EL (cell line): ENCODE measurements at places on chromosomes 7 and 10.

DNA sequence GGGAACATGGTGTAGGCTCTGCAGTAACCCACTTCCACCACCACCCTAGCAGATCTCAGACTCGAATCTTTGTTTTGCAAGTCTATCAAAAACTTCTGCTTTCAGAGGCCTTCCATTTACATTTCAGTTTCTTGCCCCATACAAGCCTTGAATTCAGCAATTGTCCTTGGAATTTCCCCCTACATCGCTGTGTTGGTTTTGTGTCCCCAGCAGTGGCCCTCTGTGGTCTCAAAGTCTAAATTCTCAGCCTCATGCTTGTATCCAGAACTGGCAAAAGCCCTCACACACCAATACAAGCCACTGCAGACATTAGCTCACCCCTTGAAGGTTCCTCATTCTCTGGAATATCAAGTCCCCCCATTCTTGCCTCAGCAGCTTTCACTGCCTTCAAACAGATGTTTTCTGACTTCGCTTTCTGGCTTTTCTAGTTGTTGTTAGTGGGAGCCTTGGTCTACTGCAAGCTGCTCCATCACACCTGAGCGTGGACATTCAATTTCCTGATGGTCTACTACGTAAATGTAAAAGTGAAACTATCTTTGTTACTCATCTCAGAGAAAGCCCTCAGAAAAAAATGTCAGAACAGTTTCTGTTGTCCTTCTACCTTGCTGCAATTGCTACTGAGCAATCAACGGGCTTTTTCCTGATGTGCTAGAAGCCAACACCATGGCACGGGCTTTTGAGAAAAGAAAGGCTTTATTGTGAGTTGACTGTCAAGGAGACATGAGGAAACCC lies 1.8 kb upstream of the NUB1 start:
- no peak for DNase-seq

- peak; percentile 97 for DNase-seq
Observed at GRCh38 chr7:131235489-131236317, 92.0 kb upstream of the MKLN1 start.

GRCh38 chr7:12814107-12814506 lies 126.7 kb downstream of the ARL4A start:
- DNase-seq: no peak

- no peak for DNase-seq
Observed at GRCh38 chr7:157560710-157561522, 224.1 kb downstream of the DNAJB6 start.

- no peak for DNase-seq
Observed at GRCh38 chr10:11636697-11637303, 25.4 kb upstream of the USP6NL start.

DNA sequence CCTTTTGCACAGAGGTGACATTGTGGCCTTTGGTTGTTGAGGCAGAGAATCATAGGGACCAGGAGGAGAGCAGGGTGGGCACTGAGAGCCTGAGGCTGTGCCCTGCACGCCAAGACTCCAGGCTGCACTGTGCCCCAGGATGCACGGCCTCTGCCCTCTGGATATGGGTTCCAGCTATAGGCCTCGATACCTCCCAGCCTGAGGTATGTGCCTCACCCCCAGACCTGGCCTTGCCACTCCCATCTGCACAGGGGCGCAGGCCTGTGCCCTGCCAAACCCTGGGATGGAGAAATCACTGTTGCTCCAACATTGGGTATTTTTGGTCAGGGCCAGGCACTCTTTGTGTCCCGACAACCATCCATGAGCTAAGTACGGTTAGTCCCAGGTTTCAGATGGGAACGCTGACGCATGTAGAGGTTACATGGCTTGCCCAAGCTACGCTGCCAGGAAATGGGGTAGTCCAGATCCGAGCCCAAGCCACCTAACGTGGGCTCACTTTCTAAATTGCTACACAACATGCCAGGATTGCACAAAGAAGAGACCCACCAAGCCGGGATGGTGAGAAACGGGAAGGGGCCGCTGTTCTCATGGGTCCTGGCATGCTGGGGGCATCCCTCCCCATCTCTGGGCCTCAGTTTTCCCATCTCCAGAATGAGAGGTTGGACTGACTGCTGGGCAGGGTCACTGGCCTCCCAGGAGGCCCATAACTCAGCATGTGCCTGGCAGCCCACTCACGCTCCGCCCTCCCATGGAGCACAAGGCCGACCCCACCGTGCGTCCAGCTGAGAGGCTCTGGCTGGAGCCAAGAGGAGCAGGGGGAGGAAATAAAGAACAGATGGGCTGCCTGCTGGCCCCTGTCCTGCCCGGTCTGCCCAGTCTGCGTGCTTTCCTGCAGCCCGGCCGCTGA lies 44.2 kb downstream of the ZCCHC24 start:
- DNase-seq: no peak

GRCh38 chr7:104845557-104845956 lies 168.4 kb upstream of the KMT2E start:
- no peak for DNase-seq

GRCh38 chr7:3042861-3043489 lies 692 bp downstream of the CARD11 start:
- DNase-seq: no peak

DNA sequence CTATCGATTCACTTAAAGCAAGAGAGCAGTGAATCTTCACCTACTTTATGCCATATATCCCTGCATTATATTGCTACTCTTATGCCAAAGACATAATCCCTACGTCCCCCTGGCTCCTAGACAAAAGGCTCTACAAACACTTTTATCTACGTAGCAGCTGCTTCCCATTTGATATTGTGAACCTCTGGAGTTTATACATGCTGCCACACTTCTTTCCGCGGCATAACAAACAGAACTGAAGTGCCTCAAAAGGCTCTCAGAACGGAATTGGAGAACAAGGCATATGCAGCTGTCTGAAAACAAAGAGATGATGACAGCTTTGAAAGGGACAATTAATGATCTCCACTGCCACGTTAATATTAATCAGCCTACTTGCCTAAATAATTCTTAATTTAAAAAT lies 985.6 kb upstream of the LRRN3 start:
- no peak for DNase-seq

- no peak for DNase-seq
Observed at GRCh38 chr7:114468844-114469243, 54.2 kb downstream of the FOXP2 start.

DNA sequence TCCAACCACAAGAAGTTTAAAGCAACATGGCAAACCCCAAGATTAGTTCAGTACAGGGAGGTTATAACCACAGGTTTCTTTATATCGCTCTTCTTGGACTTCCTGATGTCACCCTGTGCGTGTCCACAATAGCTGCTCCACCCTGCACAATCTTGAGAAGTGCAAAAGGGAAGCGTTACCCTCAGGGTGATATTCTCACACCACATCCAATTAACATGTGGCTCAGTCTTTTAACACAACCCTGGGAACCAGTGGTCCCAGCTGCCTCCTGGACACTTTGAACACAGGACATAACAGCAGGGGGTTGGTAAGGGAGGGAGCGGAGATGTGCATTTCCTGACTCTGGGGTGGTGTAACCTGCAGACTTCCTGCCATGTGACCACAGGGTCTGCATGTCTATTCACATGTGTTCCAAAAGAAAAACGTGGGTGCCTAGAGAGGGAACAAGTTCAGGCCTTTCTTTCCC lies 64.6 kb downstream of the GSAP start:
- no peak for DNase-seq

- DNase-seq: no peak
Observed at GRCh38 chr10:230758-231157, 95.5 kb downstream of the ZMYND11 start.

DNA sequence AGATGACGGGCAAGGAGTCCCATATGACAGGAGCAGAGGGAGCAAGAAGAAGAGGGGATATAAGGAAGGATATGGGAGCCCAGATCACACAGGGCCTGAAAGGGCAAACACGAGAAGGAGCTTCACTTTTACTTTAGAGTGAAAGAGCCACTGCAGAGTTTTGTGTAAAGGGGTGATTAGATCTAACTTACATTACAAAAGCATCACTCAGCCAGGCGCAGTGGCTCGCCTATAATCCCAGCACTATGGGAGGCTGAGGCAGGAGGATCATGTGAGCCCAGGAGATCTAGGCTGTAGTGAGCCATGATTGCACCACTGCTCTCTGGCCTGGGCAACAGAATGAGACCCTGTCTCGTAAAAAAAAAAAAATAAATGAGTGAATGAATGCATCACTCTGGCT lies 91.1 kb downstream of the MPP7 start:
- no peak for DNase-seq

- DNase-seq: no peak
Observed at GRCh38 chr7:103921692-103922091, 67.8 kb downstream of the RELN start.

- no peak for DNase-seq
Observed at GRCh38 chr10:7424315-7424714, 13.5 kb upstream of the SFMBT2 start.

DNA sequence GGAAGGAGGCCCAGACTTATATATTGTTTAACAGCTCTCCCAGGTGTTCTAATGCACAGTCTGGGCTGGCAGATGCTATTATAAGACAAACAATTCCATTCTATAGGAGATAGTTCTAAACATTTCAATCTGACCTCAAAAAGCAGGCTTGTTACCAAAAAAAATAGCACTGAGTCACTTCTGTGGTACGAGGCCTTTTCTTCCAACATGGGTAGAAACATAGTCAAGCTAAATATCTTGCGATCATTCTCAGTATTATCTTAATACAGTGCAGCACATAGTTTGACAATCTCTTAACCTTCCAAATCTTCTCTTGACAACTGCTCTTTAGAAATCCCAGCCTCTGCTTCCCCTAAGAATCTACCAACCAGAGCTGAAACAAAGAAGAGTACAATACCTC lies 46.6 kb upstream of the MKX start:
- DNase-seq: peak; percentile 56

DNA sequence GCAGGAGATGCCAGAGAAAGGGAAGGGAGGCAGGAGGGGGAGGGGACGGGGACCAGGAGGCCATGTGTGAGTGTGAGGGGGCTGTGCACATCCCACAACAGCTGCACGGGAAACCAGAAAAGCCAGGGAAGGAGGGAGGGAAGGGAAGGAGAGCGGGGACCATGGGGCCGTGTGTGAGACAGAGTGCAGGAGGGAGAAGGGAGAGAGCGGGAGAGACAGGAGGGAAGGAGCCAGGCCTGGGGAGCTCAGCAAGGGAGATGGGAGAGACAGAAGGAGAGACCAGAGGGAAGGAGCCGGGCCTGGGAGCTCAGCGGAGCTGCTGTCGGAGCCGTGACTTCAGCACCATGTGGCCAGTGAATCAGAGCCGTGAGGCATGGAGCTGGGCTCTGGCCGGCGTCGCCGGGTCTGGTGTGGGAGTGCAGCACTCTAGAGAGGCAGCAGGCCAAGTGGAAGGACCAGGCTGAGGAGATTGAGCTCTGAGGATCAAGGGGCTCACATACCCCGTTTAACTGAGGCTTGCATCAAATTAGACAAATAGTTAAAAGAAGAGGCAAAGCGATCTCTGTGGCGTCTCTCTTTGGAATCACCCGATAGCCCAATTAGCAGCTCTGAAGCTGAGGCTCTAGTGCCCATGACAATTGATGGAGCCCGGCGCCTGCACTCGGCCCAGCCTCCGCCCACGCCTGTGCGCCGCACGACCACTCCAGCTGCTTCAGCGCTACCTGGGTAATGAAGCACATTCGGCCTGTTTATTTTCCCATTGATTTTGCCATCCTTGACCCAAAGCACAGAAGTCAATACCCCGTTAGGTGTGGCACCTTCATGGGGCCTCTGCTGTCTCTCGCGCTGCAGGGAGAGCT lies 150.4 kb downstream of the MAD1L1 start:
- peak; percentile 86 for DNase-seq

GRCh38 chr7:42502022-42502421 lies 265.0 kb upstream of the GLI3 start:
- peak; percentile 70 for DNase-seq

DNA sequence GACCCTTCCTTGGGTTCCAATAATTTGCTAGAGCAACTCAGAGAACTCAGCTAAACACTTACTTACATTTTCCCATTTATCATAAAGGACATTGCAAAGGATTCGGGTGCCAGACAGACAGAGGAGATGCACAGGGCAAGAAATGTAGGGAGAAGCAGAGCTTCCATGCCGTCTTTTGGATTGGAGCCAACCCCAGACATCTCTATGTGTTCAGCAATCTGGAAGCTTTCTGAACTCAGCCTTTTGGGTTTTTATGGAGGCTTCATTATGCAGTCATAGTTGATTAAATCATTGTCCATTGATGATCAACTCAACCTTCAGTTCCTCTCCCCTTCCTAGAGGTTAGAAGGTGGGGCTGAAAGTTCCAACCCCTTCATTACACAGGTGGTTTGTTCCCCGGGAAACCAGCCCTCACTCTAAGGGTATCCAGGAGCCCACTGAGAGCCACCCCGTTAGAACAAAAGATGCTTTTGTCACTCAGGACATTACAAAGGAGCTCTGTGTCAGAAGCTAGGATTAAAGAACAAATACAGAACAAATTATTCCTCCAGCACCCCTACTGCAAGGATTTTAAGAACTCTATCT lies 211.9 kb upstream of the VSTM2A start:
- DNase-seq: no peak

GRCh38 chr7:14886533-14886932 lies 16.0 kb downstream of the DGKB start:
- no peak for DNase-seq

DNA sequence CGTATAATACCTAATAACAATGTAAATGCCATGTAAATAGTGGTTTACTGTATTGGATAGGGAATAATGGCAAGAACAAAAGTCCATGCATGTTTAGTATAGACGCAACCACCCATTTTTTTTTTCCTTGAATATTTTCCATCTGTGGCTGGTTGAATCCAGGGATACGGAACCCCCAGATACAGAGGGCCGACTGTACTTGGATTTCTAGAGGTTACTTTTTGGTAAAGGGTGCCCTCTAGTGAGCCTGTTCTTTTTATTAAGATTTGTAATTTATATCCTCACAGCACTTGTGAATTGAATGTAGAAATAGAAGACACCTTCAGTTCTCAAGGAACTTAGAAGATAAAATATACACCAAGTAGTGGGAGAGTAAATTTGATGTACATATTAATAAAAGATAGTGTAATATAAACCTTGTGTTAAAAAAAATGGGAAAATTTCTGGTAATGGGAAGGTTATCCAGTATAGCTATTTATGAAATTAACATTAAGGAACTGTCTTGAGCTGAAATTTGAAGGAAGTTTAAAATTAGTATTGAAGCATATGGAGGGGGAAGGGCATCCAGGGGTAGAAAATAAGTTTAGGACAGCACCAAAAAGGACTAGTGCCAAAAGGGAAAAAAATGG lies 32.0 kb downstream of the EXOC6 start:
- DNase-seq: peak; percentile 52

GRCh38 chr10:70542565-70542938 lies 60.0 kb downstream of the PRF1 start:
- DNase-seq: no peak

- DNase-seq: no peak
Observed at GRCh38 chr10:71748671-71749191, 24.6 kb downstream of the VSIR start.

GRCh38 chr10:3095373-3096139 lies 28.2 kb downstream of the PFKP start:
- DNase-seq: peak; percentile 99

- no peak for DNase-seq
Observed at GRCh38 chr10:44419790-44420549, 35.1 kb upstream of the CXCL12 start.

- DNase-seq: no peak
Observed at GRCh38 chr10:79300711-79301110, 46.6 kb upstream of the PPIF start.

- DNase-seq: no peak
Observed at GRCh38 chr7:91491868-91492267, 227.6 kb downstream of the FZD1 start.

- no peak for DNase-seq
Observed at GRCh38 chr7:66873476-66873875, 47.5 kb upstream of the TMEM248 start.

GRCh38 chr10:22554461-22555182 lies 159.8 kb downstream of the PIP4K2A start:
- no peak for DNase-seq
